ENCODE measurements at places on chromosomes 12 and 14.
A peak's percentile ranks its signal among the peaks of the same experiment; 100 is the strongest.

- DNase-seq = peak; percentile 10
Measured at GRCh38 chr14:88798156-88798555, 5.4 kb upstream of the EML5 start.

GRCh38 chr12:109393437-109394345 lies 46.0 kb downstream of the MYO1H start:
- peak; percentile 86 for DNase-seq

DNA sequence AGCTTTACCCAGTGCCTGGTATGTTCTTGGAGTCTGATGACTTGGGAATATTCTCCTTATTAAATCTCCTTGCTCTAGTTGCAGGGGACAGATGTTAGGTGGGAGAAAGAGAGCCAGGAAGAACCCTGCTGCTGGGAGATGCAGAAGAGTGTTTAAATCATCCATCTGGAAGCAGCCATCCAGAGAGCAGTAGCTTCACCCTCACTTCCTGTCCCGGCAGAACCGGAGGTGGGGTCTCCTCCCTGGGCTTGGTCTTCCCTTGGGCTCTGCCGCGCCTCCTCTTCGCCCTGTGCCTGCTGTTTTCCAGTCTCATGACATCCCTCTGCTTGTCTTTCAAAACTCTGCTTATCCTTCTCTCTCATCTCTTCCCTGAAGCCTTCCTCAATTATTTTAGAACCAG lies 15.5 kb downstream of the B4GALNT3 start:
- no peak for DNase-seq

DNA sequence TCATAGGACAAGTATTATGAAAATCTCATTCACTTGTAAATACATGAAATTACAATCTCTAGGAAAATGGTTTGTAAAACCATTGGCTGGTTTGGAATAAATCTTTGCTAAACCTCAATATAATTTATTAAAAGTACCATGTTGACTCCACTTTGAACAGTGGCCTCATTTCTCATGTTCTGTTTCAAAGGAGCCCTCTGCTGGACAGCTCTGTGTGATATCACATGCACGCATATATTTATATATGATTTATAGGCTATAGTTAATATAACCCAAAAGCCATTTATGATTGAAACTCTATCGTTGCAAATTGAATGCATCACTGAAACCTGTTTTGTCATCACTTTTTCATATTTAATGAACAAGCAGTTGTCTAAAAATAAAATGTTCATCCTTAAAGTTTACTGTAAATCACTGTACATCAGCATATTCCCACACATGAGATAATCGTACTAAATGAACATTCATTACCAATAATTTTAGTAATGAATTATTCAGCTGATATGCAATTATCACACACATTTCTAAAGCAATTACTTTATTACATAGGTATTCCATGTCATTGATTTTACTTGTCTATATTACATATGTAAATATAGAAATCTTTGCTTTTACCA lies 493.8 kb downstream of the NPAS3 start:
- DNase-seq = no peak

DNA sequence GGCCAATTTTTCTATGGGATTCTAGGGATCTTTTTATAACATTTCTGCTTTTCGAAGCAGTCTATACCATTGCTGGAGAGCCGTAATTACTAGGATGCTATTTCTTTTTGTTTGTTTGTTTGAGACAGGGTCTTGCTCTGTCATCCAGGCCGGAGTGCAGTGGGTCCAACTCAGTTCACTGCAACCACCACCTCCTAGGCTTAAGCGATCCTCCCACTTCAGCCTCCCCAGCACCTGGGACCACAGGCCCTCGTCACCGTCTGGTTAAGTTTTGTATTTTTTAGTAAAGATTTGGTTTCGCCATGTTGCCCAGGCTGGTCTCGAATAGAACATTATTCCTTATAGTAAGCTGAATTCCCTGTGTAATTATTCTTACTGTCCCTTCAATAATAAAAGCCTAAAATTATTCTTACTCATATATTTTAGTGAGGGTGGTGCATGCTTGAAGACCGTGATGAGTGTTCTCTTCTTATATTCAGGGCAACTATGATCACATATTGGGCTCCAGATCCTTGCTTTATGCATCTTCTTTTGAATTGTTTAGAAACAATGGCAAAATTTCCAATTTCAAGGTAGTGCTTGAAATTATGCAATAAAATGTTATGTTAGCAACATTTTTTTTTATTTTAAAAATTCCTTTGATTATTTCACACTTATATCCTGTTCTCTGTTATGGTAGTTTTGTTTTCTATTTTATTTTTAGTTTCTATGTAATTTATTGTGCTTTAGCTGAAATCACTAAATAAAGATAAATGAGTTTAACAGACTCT lies 66.2 kb downstream of the CRADD start:
- no peak for DNase-seq

DNA sequence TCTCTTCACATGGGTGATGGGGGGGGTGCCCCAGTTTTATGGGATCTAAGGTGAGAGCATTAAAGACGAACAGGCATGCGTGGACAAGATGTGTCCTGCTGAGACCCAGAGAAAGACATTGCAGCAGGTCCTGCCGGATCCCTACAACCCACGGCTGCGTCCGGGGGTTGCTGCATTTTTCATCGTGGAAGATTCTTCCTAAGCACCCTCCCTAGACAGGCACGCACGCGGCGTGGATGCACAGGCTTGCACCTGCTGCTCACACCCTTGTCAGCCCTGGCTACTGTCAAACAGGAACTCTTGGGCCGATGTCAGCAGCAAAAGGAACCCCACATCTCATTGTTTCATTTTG lies 280.6 kb upstream of the RTL1 start:
- no peak for DNase-seq

DNA sequence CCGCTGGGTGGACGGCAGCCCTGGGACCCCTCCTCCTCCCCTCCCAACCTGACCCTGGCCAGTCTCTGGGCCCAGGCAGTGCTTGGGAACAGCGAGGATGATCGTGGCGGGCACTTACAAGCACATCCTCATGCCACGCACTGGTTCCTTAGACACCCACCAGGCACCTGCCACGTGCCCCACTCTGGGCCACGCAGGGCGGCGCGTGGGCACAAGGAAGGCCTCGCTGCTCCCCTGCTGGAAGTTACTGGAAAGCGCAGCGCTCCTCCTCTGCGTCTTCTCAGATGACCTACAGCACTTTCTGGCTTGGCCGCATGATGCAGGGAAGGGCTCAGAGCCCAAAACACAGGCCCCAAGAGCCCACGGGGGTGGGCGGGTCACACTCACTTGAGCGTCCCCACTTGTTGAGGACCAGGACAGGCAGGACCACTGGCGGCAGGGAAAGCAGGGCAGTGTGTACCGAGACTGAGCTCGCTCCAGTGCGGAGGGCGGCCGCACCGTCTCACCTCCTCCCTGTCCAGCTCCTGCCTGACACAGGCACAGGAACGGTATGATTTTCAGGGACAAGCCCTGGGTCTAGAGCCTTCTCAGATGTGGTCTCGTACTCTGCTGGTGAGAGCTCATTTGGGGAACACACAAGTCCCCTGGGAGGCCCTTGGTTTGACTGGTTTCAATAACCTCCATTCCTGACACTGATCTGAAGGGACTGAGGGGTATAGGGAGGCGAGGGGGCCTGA lies 128.3 kb upstream of the EVL start:
- no peak for DNase-seq

DNA sequence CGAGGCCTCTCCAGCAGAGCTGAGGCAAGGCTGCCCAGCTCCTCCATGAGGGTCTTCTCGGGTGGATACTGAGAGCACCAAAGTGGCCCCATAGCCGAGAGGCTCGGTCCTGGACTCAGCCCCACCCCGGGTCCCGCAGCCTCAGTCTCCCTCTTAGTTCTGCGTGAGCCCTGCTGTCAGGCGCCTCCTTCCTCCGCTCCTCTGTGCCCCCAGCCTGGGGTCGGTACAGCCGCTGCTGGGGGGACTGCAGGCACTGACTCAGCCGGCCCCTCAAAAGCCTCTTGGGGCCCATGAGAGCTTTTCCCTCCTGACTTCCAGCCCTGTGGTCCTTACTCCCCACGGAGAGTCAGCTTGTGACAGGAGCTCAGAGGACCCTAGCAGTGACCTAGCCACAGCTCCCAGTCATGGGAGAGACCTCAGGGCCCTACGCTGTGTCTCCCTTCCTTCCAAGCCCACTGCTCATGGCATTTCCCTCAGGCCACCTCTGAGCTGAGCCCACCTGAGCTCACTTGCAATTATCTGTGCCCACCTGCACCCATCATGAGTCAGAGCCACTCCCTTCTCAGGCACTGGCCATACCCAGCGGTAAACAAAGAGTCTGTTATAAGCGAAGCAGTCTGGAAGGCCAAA lies 295.0 kb upstream of the RTL1 start:
- DNase-seq = no peak

DNA sequence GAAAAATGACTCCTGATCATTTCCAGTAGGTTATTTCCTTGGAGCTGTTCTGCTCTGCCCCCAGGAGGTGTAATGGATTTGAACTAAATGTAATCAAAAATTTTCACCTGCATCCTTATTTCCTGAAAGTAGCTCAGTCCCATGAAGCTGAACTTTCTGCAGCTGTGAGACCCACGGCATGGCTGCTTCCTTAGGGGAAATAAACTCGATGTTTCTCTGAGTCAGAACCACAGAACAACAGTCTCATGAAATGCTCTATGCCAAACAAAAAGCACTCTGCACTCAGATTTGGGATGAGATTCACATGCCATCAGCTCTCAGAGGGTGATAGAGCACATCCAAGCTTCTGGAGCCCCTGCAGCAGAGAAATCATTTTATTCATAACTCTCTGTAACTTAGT lies 224.1 kb upstream of the PLEKHG7 start:
- DNase-seq = no peak

DNA sequence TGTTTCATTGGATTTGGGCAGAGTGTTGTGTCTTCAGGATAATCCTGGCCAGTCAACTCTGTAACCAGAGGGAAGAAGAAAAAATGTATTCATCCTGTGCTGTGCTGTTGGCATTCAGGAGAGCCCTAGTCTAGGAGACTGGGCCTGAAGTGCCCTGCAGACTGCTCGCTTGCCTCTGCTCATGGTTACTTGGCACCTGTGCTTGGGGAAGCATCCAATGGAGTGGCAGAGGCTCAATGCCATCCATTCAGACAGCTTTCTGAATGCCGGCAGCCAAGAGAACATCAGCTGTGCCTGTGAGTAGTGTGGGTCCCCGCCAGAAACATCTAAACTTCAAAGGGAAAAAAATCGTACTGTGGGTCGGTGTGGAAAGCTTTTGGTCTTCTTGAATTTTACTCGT lies 124.2 kb downstream of the SRGAP1 start:
- DNase-seq = no peak

GRCh38 chr14:64721391-64721791 lies 17.2 kb downstream of the PLEKHG3 start:
- no peak for DNase-seq

DNA sequence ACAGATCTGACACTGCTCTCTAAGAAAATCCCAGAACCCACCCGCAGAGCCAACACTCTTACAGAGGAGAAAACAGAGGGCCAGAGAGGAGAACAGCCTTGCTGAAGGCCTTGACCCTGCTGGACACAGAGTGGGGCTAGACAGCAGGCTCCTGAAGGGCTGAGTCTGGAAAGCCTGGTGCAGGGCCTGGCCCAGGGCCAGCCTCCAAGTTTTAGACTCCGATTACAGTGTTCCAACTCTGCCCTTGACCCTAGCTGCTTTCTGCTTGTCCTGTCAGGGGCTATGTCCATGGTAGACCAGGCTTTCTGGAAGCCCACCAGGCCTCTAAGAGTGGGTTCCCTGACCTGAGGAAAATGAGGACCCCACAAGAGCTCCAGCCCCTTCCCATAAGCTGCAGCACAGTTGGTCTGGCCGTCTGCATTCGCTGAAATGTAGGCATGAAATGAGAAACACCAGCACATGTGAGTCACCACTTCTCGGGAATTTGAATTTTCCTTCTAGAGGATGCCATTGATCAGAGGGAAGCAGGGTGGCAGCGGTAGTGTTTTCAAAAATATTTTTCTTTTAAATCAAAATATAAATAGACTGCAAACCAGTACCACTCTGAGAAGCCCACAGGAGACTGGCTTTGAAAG lies 154.4 kb downstream of the CALM1 start:
- no peak for DNase-seq

DNA sequence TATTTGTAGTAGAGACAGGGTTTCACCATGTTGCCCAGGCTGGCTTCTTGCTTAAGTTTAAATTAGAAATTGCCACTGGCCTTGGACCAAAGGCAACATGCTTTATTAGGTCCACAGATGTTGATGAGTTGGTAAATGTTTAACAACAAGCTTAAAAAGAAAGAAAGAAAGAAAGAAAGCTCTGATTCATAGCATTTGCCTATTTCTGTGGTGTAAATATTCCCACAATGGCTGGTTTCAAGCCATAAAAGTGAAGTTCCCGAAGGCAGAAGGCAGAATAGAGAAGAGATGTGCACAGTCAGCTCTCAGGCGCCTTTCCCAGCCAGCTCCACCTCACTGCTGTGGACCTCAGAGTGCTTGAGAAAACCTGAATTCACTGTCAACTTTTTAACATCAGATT lies 26.4 kb downstream of the KCNK13 start:
- no peak for DNase-seq

DNA sequence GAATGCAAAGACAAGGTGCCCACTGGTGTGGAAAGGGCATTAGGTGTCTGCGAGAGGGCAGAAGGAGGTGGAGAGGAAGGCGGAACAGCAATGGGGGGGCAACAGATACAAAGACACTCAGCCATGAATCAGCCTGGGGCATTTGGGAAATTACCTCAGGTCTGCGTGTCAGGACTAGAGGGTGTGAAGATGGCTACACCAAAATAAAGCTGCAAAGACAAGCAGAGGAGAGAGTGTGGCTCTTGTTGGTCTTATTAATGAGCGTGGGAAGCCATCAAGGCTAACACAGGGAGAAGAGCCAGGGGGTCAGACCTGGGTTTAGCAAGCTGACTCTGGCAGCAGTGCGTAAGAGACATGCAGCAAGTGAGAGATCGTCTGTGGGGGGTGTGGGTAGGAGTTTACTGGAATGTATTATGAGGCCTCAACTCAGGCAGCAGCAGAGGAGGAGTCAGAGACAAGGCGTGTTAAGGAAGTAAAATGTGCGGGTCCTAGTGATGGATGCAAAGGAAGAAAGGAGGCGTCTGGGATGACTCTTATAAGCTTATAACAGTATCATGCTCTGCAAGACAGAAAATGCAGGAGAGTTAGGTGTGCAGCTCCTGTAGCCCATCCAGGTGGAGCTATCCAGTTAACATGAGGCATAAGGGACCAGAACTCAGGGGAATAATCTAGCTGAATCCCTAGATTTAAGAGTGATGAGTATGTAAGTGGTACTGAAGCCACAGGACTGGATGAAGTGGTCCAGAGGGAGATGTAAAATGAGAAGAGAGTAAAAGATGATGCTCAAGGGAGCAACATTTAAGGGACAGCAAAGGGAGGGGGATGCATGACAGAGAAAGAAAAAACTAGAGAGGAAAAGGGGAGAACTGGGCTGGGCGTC lies 50.4 kb downstream of the KCNK10 start:
- no peak for DNase-seq

DNA sequence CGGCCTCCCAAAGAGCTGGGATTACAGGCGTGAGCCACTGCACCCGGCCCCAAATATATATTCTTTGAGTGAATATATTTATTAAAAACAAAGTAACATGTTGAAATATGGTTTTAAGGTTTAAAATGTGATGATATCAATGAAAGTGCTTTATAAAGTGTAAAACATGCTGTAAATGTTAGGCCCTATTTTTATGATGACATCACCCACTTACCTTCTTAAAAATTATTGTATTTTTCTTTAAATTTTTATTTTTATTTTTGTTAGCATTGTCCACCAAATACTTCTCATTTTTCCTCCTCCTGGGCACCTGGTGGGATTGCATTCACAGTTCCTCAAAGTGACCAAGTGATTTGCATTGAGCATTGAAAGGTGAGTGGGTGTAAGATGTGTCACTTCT lies 152.6 kb upstream of the TBX3 start:
- DNase-seq = no peak

Measured in iPS-NIHi11 (cell line).